ENCODE measurements at places on chromosomes 1 and 21.

DNA sequence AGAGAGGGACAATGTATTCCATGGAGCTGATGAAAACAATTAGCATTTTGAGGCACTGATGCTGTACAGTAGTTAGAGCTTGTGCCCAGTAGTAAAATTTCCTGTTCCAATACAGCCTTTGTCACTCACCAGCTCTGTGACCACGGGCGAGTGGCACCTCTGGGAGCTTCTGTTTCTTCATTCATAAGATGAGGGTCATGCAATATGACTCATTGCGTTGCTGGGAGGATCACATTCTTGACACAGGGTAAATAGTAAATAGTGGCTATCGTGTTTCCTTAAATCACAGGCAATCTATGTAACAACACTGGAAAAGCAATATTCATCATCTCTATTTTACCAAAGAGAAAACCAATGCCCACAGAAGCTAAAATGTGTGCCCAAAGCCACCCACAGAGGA lies 4.5 kb upstream of the LRRC52 start:
- DNase-seq, result no peak

DNA sequence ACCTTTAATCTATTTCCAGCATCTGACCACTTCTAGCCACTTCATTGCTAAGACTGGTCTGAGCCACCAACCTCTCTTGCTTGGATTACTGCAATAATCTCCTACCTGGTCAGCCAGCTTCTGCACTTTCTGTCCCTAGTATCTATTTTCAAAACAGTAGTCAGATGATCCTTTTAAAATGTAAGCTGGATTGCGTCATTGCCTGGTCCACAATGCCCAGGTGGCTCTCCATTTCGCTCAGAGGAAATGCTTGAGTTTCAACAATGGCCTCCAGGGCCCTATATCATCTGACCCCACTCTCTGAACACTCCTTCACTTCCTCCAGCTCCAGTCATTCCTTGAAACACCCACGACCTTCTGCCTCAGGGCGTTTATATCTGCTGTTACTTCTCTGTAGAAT lies 2.3 kb downstream of the FYB2 start:
- DNase-seq, result no peak

DNA sequence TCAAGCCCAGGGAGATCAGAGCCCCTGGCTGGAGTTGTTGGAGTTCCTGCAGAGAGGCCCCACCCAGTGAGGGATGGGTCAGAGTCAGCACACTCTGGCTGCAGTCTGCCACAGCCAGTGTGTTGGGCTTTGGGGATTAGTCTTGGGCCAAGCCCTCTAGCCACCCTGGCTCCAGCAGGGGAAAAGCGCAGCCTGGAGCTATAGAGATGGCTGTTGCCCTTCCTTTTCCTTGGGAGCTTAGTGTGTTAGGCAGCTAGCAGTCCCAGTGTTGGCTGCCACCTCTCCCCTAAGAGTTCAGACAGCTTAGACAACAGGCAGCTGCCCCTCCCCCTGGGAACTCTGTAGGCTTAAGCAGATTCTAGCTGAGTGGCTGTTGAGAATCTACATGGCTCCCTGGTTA lies 45.1 kb downstream of the DPT start:
- DNase-seq, result no peak

- DNase-seq, result no peak
Observed at GRCh38 chr1:39857126-39857878, 26.0 kb downstream of the TRIT1 start.

DNA sequence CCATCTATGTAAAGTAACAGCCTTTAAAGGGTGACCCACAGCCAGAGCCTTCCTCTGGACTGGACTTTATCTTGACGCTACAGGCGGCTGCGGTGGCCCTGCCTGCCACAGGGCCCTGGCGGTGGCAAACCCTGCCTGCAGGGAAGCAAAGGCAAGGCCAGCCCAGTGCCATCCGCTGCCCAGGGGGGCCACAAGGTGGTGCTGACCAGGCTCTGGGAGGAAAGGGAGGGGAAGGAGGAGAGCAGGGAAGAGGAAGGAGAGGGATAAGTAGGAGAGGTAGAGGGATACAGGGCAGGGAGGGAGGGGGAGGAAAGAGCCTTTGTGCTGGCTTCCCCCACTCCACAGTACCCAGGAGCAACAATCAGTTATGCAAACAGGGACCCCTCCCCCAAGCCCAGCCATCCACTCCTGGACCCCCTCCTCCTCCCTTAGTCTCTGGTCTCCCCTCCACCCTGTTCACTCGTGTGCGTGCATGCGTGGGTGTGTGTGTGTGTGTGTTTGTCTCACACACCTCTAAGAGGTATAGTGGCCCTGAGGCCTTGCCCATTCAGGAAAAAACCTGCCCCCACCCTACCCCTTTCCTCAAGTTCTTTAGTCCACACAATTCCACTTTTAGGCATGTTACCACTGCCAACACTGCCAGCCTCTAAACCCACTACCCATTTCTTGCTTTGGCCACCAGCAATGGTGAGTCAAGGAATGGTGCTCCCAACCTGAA lies 30.3 kb downstream of the SSBP3 start:
- no peak for DNase-seq

GRCh38 chr21:25465263-25465662 lies 142.0 kb downstream of the MRPL39 start:
- DNase-seq, result no peak

GRCh38 chr21:46636550-46637285 lies 1.2 kb downstream of the PRMT2 start:
- DNase-seq, result no peak

GRCh38 chr1:210730023-210730422 lies 401.3 kb downstream of the HHAT start:
- DNase-seq, result no peak

DNA sequence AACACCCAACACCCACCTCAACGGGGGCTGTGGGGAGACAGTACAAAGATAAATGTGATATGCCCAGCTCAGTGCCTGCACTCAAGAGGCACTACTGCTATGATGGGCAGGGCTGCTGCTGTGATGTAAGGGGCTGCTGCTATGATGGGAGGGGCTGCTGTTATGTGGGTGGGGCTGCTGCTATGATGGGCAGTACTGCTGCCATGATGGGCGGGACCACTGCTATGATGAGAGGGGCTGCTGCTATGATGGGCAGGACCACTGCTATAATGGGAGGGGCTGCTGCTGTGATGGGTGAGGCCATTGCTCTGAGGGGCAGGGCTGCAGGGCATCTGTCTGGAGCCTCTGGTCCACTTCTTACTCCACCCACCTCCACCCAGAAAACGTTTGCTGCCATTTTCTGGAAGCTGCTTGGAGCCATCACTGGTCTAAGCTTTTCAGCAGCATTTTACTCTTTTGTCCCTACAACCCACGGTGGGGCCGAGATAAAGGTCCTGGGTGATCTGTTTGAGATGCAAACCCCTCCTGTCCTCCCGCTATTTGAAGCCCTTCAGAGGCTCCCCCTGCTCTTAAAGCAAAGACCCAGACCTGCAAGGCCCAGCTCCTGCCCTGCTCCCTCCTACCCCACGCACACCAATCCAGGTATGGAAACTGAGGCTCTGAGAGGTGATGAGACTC lies 656.9 kb downstream of the PTPRU start:
- no peak for DNase-seq

DNA sequence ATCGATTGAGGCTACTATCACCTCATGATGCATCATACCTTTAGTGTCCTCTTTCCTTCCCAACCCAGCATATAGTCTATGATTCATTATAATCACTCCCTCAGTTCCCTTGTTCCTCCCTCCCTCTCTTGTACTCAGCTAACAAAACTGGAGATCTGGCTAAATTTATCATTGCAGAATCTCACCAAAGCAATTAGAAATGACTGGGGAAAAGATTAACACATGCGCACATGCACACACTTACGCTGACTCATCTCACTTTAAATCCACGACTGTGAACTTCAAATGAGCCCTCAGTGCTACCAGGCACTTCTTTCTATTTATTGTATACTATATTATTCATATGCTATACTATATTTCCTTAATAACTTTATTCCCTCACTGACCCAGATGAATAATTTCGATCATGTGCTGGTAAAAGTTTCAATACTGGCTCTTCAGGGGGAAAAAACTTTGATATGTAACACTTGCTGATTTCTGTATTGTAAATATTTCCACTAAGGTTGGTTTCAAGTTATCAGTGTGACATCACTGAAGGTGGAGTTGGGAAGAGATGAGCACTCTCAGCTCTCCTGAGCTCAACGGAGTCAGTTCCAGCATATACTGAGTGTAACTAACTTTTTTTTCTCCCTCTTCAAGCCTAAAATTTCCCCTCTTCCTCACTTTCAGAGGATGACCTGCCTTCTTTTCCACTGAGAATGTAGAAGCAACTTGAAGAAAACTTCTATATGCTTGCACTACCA lies 613.7 kb upstream of the B3GALT2 start:
- DNase-seq, result no peak

DNA sequence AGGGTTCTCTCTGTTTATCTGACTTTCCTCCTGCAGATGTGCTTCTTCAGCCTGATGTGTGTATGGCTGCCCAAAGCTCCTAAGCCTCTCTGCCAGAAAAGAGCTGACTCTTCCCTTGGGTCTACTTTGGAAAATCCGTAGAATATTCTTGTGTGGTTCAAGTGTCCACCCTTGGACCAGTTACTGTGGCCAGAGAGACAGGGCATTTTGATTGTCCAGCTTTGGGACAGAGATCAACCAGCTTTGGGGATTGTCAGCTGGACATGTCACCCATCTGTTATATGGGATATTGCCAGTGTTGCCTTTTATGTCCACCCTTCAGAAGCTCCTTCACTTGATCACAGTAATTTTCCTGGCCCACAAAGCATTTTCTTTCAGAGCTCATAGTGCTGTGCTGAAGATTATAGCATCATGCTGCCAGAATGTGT lies 126.2 kb upstream of the L1TD1 start:
- DNase-seq, result no peak

GRCh38 chr1:191541758-191542157 lies 616.5 kb upstream of the RGS18 start:
- DNase-seq, result no peak

All from NCI-H1048 (cell line).